Lower lobe of right lung (tissue), 2 donors: ENCODE measurements at places on chromosomes 12 and 14. TPM values are rescaled to one million over a fixed set of nuclear protein-coding genes. Genes with fewer than 3 reads are reported as not detected.
A peak's percentile ranks its signal among the peaks of the same experiment; 100 is the strongest.

DNA sequence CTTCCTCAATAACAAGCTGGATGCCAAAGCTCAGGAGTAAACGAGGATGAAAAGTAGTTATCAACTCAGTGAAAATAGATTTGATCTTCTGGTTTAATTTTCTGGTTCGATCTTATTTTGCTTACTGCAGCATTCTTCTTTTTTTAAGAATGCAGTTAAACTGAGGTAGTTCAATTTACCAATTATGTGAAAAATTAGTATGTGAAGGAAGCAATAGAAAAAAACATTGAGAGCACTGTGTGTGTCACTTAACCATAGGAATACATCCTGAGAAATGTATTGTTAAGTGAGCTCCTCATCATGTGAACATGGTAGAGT lies 111.4 kb upstream of the TSPAN8 start:
- no peak overlapping the region for H3K4me3 ChIP-seq
- no peaks in the 10 kb centered on the region for H3K36me3 ChIP-seq
- no peaks in the 10 kb centered on the region for H3K27me3 ChIP-seq
- no peak overlapping the region for H3K27ac ChIP-seq
- H3K4me1 ChIP-seq = no peaks in the 10 kb centered on the region
- DNase-seq = no peak

DNA sequence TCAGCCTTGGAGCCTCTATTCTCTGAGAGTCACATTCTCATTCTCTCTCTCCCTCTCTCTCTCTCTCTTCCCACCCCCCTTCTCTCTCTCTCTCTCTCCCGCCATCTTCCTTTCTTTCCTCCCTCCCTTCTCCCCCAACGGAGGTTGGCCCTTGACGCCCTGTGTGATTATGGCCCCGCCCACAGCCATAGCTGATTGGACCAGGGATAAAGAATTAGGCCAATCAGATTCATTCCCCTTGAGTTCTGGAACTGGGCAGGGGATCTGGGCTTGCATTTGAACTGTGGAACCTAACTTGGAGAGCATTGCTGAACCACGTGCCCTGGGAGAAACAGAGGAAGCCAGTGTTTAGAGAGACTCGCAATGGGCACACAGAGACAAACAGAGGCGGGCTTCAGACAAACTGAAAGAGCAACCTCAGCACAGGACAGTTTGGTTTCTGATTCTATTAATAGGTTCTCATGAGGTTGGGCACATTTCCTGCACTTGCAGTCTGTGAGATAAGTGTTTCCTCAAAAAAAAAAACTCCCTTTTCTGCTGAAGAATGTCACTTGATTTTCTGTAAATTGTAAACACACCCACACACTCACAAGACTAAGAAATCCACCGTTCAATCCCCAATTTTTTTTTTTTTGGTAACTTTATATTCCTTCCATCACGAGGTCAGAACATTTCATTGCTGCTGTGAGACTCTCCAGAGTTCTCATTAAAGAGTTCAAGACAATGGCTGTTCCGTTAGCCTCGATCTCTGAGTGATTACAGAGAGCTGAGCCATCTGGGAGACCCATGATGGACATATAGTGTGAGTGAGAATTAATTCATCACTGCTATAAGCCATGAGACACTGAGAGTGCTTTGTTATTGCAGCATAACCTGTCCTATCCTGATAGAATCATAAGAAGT lies 3.5 kb upstream of the P2RX7 start:
- H3K4me1 ChIP-seq = peaks cover 51% of the 10 kb centered on the region
- H3K36me3 ChIP-seq = no peaks in the 10 kb centered on the region
- peak overlapping the region; percentile 29 for H3K4me3 ChIP-seq
- H3K27me3 ChIP-seq = no peaks in the 10 kb centered on the region
- H3K27ac ChIP-seq = peak overlapping the region; percentile 76
- DNase-seq = peak; percentile 89

DNA sequence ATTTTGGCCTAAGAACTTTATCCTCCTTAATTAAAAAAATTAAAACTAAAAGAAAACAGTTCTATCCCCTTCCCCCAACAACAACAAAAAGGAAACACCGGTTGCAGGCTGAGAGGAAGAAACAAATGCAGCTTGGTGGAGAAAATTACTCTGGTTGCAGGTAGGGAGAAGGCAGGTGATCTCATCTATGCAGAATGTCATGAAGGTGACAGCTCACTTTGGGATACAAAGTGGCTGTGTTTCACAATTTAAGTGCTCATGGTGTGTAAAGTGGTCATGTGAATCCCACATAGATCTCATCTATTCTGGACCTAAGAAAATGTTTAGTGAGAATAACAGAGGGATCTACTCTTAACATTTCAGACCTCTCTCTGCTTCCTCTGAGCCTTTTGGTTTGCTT lies 219.7 kb upstream of the PKP2 start:
- no peaks in the 10 kb centered on the region for H3K4me1 ChIP-seq
- H3K27me3 ChIP-seq = no peaks in the 10 kb centered on the region

DNA sequence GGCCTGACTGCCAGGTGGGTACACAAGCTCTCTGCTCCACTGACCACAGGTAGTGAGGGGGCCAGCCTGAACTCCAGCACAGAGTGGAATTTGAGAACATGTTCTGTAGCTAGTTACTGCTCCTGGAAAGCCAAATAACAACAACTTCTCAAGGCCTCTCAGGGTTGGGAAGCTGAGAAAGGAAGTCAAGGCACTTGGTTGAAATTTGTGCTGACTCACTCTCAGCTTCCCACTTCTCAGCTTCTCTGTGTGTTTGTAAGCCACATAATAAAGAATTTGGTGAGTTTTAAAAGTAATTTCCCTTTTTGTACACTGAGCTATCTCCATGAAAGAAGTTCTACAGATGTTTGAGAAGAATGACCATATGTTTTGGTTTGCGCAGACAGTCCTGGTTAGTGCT lies 234.9 kb downstream of the KTN1 start:
- no peak for DNase-seq
- no peak overlapping the region for H3K4me3 ChIP-seq
- H3K27me3 ChIP-seq = no peaks in the 10 kb centered on the region
- no peaks in the 10 kb centered on the region for H3K4me1 ChIP-seq

The PLEKHD1 gene
- 0.47 TPM for total RNA-seq

GRCh38 chr14:99133636-99134515 lies 138.1 kb downstream of the BCL11B start:
- no peaks in the 10 kb centered on the region for H3K27me3 ChIP-seq
- no peaks in the 10 kb centered on the region for H3K36me3 ChIP-seq
- no peak overlapping the region for H3K27ac ChIP-seq
- no peaks in the 10 kb centered on the region for H3K4me1 ChIP-seq
- H3K4me3 ChIP-seq = no peak overlapping the region

DNA sequence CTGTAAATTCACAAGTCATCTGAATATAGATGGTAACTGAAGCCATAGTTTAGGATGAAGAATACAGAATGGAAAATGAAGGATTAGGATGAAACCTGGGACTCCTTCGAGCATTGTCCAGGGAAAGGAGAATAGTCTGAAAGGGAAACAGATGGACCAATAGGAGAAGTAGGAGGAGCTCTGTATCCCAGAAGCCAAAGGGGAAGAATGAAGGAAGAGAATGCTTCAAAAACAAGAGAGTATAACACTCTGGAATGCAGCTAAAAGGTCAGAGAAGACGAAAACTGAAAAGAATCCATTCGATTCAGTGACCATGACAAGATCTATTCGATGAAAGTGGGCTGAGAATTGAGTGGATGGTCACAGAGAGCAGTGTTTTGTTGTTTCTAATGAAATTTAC lies 1.0 kb downstream of the GMFB start:
- peak overlapping the region; percentile 74 for H3K4me3 ChIP-seq
- peaks cover 52% of the 10 kb centered on the region for H3K4me1 ChIP-seq
- H3K27ac ChIP-seq = peak overlapping the region; percentile 93

The DNAH10 gene
- 10.1 TPM for total RNA-seq

DNA sequence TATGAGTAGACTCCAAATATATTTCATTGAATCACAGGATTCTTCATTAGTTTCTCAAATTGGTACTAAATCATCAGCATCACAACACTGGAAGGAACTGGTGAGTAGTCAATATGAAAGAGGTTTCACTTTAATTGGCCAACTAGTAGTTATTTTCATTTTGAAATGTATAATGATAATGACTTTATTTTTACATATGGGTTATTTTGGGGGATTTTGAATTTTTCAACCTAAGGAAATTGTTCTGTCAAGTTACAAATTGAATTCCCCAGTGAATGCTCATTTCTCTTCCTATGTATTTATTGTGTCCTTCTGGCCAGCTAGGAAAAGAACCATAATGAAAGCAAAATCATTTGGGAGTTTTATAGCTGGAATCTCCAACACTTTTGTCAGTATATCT lies 174.2 kb upstream of the ATP2B1 start:
- DNase-seq = no peak
- no peaks in the 10 kb centered on the region for H3K36me3 ChIP-seq
- H3K4me1 ChIP-seq = no peaks in the 10 kb centered on the region
- H3K27me3 ChIP-seq = no peaks in the 10 kb centered on the region
- no peak overlapping the region for H3K27ac ChIP-seq

DNA sequence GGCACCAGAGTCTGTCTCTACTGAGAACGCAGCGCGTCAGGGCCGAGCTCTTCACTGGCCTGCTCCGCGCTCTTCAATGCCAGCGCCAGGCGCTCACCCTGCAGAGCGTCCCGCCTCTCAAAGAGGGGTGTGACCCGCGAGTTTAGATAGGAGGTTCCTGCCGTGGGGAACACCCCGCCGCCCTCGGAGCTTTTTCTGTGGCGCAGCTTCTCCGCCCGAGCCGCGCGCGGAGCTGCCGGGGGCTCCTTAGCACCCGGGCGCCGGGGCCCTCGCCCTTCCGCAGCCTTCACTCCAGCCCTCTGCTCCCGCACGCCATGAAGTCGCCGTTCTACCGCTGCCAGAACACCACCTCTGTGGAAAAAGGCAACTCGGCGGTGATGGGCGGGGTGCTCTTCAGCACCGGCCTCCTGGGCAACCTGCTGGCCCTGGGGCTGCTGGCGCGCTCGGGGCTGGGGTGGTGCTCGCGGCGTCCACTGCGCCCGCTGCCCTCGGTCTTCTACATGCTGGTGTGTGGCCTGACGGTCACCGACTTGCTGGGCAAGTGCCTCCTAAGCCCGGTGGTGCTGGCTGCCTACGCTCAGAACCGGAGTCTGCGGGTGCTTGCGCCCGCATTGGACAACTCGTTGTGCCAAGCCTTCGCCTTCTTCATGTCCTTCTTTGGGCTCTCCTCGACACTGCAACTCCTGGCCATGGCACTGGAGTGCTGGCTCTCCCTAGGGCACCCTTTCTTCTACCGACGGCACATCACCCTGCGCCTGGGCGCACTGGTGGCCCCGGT lies at the start of gene PTGDR:
Gene PTGDR, plus strand, starts transcription at position 198 of the 778 bp plus-strand sequence. Its CDS starts 117 bp downstream, at position 315.
- peaks cover 12% of the 10 kb centered on the region for H3K4me1 ChIP-seq
- peaks cover 26% of the 10 kb centered on the region for H3K27me3 ChIP-seq
- H3K4me3 ChIP-seq = peak within 1 kb of the TSS; percentile 53
- DNase-seq = peak; percentile 51

DNA sequence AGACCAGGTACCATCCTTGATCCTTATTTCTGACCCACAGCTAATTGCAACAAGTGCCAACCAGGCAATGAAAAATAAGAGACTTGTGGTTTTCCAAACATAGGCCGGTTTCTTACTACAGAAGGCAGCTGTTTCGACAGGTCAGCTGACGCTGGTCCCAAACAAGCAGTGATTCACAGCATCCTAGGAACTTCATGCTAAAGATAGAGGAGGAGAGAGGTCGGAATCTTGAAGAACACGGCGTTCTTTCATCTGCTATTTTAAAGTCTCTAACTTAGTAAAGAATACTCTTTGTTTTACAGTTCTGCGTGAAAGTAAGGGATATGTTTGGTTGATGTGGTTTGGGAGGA lies 28.1 kb upstream of the ADGRD1 start:
- H3K4me3 ChIP-seq = no peak overlapping the region
- H3K4me1 ChIP-seq = peaks cover 14% of the 10 kb centered on the region
- DNase-seq = no peak
- H3K36me3 ChIP-seq = no peaks in the 10 kb centered on the region
- peak overlapping the region; percentile 56 for H3K27ac ChIP-seq

DNA sequence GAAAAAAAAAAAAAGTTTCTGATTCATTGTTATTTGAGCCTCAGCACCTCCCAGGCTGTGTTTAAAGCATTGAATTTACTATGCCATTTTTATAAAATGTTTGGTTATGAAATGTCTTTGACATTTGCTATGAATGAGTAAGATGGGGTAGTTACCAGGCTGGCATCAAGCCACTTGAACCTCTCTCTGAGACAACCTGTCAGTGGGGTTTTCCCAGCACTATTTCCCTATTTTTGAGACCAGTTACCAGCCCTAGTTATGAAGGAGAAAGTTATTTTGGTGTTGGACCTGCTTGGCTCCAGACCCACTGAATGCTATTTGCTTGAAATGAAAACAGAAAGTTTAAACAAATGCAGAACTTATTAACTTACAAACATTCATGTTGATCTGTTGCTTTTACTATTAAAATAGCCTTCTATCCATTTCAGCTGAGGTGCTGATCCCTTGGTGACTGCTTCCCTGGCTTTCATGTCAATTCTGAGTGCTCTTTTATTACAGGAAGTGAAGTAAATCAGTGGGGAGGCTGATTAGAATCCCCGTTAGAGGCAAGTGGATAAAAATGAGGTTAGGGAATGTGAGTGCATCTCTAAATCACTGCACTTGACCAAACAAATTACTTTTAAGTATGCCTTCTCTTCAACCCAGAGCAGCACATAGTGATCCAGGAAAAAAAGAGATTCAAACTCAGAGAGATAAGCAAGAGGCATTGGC lies 37.8 kb downstream of the LLPH start:
- H3K27ac ChIP-seq = no peak overlapping the region
- H3K4me3 ChIP-seq = no peak overlapping the region
- H3K4me1 ChIP-seq = peaks cover 5% of the 10 kb centered on the region
- H3K27me3 ChIP-seq = peaks cover 3% of the 10 kb centered on the region
- no peak for DNase-seq

The ANKRD33 gene
- total RNA-seq = not detected

GRCh38 chr12:19778797-19779196 lies 339.5 kb downstream of the AEBP2 start:
- H3K4me3 ChIP-seq = no peak overlapping the region
- H3K4me1 ChIP-seq = no peaks in the 10 kb centered on the region
- no peaks in the 10 kb centered on the region for H3K36me3 ChIP-seq
- H3K27me3 ChIP-seq = no peaks in the 10 kb centered on the region
- no peak overlapping the region for H3K27ac ChIP-seq
- DNase-seq = no peak

- H3K4me3 ChIP-seq = no peak overlapping the region
- no peak overlapping the region for H3K27ac ChIP-seq
- no peaks in the 10 kb centered on the region for H3K4me1 ChIP-seq
- H3K27me3 ChIP-seq = no peaks in the 10 kb centered on the region
- DNase-seq = no peak
These were observed 23.6 kb upstream of the GPHB5 start for GRCh38 chr14:63342371-63342770.
